NCI-H526 treated with DMSO at 0.1 percent for 48 hours (cell line): ENCODE measurements at places on chromosomes 12 and 14.

GRCh38 chr14:53790731-53791500 lies 165.7 kb downstream of the BMP4 start:
- no peak for DNase-seq

DNA sequence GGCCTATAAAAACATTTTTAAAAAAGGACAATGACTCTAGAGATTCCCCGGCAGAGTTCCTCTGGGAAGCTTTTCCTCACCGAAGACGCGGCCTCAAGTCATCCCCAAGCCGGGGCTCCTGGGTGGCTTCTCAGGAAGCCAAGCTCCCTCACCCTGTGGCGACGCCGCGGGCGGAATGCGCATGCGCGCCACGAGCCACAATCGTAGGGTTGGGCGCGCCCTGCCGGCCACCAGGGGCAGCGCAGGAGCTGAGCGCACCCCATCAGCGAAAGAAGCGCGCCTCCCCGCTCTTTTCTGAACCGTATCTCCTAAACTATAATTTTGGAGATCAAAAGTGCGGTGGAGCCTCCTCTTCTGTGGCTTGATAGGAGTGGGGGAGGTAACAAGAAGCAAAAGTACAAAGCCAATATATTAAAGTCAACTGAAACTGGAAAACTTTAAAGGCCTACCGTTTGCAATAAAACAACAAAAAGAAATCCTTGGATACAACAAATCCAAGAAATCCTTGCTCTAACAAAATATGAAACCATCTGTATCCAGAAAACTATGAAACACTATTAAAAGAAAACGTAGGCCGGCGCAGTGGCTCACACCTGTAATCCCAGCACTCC lies 17.4 kb upstream of the CHFR start:
- DNase-seq = no peak

DNA sequence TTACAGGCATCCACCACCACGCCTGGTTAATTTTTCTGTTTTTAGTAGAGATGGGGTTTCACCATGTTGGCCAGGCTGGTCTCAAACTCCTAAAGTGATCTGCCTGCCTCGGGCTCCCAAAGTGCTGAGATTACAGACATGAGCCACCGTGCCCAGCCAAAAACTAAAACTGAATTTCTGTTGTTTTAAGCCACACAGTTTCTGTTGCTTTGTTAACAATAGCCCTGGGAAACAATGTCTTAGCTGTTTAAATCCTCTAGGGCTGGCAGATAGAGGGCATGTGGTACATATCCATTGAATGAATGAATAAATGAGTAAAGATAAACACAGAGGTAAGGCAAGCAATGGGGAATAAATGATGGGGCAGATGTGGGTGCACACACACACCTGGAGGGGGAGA lies 8.0 kb upstream of the EIF5 start:
- no peak for DNase-seq

DNA sequence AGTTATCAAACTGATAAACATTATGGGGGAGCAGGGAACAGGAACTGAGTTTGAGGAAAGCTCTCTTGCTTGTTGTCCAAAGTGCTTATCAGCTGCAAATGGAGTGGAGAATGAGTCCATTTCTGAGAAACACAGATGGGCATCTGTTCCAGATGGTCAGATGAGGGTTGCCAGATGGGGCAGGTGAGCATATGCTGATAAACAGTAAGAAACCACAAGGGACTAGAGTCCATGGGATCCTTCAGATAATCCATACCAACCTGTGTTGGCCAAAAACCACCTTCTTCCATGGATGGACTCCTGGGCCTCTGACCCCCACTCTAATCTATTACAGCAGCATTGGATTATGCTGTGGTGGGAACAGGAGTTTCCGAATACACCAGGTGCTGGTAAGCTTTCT lies 38.3 kb downstream of the GNS start:
- no peak for DNase-seq

DNA sequence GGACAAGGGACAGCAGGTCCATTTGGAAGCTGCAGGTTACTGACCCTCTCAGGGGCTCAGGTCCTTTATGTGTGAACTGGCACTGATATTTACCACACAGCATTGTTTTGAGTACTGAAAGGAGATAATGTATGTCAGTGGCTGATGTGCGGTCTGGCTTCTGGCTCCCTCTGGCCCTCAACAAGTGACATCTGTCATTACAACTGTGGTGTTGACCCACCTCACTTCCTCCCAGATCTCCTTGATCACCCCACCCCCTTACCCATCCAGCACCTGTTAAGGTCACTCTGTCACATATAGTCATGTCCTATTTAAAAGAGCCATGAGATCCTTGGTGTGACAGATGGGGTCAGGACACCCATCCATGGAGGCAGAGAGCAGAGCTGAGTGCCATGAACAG lies 22.7 kb upstream of the PRIMA1 start:
- DNase-seq = no peak

- no peak for DNase-seq
Measured at GRCh38 chr12:89357297-89357730, 5.0 kb upstream of the DUSP6 start.

DNA sequence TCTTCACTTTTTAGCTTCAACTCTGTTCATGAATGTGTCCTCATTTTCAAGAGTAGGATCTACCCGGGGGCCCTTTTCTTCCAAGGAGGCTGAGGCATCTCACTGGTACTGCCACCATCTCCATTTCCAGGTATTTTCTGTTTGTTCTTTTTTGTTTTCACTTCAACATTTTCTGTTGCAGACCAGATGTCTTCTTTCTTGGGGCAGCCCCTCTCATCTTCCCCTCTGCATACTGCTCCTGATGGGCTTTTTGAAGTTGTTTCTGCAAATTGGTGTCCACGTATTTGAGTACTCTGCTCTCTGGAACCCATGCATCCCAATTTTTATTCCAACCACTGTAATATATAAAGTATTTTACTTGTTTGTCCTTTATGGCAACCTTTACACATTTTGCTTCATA lies 66.5 kb downstream of the LRP6 start:
- no peak for DNase-seq
